ENCODE measurements at places on chromosomes 2 and 18. TPM values are rescaled to one million over a fixed set of nuclear protein-coding genes. Genes with fewer than 3 reads are reported as not detected.

The CXCR2 gene
- not detected for total RNA-seq

The HOXD4 gene
- 10.5 TPM for total RNA-seq

The ERMN gene
- total RNA-seq = 0.73 TPM

The ESPNL gene
- total RNA-seq = 3.6 TPM

The ZEB2 gene
- total RNA-seq = 108 TPM

The TMEM163 gene
- total RNA-seq = 0.12 TPM

The CYP1B1 gene
- 157 TPM for total RNA-seq

The RTP5 gene
- total RNA-seq = not detected

The SLC19A3 gene
- not detected for total RNA-seq

The SAG gene
- total RNA-seq = not detected

The INHA gene
- total RNA-seq = not detected

The AMMECR1L gene
- total RNA-seq = 17.2 TPM

The MLPH gene
- total RNA-seq = 13.0 TPM

The TNS1 gene
- 96.4 TPM for total RNA-seq

The SERPINB13 gene
- not detected for total RNA-seq

The AQP12B gene
- total RNA-seq = not detected

The QPCT gene
- 16.6 TPM for total RNA-seq

The CETN1 gene
- total RNA-seq = not detected

The DOK6 gene
- 8.0 TPM for total RNA-seq

The LCT gene
- not detected for total RNA-seq

The CNGA3 gene
- total RNA-seq = 0.12 TPM

The GPR155 gene
- 3.6 TPM for total RNA-seq

The CHRND gene
- not detected for total RNA-seq

The ASB18 gene
- total RNA-seq = not detected

The PAIP2B gene
- 0.81 TPM for total RNA-seq

The ALPP gene
- not detected for total RNA-seq

The CCDC138 gene
- total RNA-seq = 4.1 TPM

The REEP1 gene
- total RNA-seq = not detected

The SCYGR3 gene
- not detected for total RNA-seq

The DES gene
- total RNA-seq = 1.9 TPM
